Left lung (tissue), 14 donors: ENCODE measurements at places on chromosomes 1 and 21. TPM values are rescaled to one million over a fixed set of nuclear protein-coding genes. Genes with fewer than 3 reads are reported as not detected.

FMO1 gene
- total RNA-seq = 1.9 TPM

NLRP3 gene
- 2.0 TPM for total RNA-seq

ZBTB18 gene
- total RNA-seq = 20.6 TPM

SLAMF7 gene
- 16.9 TPM for total RNA-seq

DNA sequence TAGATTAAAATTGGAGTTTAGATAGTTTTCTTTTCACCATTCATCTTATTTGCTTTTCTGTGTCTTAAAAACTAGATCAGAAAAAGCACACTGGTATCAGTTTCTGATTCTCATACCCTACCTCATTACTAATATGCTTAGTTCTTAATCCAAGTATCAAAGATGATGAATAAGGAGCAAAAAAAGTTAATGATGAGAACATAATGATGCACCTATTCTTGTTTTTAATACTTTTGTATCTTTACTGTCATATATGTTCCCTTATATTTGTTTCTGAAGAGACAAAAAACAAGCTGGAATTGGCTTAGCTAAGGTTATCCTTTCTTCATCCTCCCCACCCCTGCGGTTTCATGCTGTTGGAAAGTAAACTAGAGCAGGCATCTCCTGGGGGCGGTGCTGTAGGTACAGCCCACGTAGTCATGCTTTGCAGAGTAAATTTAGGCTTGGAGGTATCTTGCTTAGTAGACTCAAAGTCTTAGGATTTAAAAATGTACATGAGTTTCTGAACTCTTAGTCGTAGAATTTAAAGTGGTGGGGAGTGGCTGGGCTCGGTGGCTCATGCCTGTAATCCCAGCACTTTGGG, 16.4 kb downstream of the CNIH4 start:
- H3K4me3 ChIP-seq = no peak overlapping the region
- no peak overlapping the region for H3K27ac ChIP-seq
- H3K36me3 ChIP-seq = no peaks in the 10 kb centered on the region

DNA sequence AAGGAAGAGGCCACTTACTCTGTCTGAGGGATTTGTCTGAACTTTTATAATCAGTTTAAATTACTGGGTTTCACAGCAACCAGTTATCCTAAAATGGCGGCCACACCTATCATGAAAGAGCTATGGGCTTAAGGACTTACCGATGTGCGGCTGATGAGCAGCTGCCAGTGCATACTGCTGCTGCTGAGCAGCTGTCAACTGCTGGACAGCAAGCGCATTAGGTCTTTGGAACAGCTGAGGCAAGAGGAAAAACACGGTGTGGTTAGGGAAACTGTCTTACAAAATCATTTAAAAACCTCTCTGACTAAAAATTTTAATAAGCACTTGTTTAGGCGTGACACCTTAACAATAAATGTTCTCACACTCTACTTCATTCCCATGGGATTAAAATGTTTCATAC, 72.6 kb upstream of the SDC3 start:
- H3K4me3 ChIP-seq = no peak overlapping the region
- peaks cover 34% of the 10 kb centered on the region for H3K36me3 ChIP-seq
- DNase-seq = no peak
- H3K27me3 ChIP-seq = no peaks in the 10 kb centered on the region
- no peak overlapping the region for H3K27ac ChIP-seq
- peaks cover 61% of the 10 kb centered on the region for H3K4me1 ChIP-seq

DNA sequence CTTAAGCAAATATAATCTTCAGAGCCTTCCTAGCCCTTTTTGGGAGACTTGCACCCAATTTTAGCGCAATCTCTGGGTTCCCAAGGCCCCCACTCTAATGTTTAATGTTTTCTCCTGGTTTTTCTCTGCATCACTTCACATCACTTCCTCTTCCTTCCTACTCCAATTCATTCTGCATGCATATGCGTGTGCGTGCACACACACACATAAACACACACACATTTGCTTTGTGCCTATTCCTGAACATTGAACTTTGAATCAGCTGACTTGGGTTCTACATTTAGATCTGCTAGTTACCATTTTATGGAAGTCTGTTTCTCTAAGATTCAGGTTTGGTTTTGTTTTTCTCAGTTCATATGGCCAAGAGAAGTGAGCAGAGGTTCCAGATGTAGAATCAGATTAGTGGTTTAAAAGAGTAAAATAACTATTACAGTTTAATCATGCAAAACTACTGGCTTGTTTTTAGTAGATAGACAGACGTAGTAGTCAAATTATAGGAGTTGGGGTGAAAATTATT, 7.4 kb upstream of the EDEM3 start:
- no peaks in the 10 kb centered on the region for H3K27me3 ChIP-seq
- H3K27ac ChIP-seq = no peak overlapping the region

DNA sequence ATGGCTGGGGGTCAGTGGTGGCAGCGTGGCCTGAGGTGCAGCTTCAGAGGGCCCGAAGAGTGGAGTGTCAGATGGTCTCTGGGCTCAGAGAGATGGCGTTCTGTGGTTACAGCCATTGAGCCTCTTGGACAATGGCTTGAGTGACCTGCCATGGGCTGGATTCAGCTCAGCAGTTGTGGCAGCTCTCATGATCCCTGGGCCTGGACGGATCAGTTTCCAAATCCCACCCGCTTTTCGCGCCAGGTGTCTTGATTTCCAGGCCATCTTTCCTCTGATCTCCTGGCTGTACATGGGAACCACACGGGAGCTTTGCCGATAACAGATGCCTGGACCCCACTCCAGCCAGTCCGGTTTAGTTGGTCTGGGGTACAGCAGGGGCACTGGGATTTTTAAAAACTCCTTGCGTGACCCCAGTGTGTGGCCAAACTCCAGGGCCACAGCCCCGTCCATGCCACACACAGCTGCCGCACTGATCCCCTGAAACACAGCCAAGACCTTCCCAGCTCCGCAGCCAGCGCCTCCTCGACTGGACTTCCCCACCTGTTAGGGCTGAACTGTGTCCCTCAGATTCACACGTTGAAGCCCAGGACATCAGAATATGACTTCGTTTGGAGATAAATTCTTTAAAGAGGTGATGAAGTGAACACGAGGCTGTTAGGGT, 67.9 kb downstream of the ATP5PO start:
- H3K27ac ChIP-seq = no peak overlapping the region
- H3K27me3 ChIP-seq = no peaks in the 10 kb centered on the region

GRCh38 chr1:111842411-111842810, 86.7 kb downstream of the DDX20 start:
- DNase-seq = no peak
- H3K4me3 ChIP-seq = no peak overlapping the region
- no peaks in the 10 kb centered on the region for H3K27me3 ChIP-seq
- no peaks in the 10 kb centered on the region for H3K36me3 ChIP-seq
- no peaks in the 10 kb centered on the region for H3K4me1 ChIP-seq

DNA sequence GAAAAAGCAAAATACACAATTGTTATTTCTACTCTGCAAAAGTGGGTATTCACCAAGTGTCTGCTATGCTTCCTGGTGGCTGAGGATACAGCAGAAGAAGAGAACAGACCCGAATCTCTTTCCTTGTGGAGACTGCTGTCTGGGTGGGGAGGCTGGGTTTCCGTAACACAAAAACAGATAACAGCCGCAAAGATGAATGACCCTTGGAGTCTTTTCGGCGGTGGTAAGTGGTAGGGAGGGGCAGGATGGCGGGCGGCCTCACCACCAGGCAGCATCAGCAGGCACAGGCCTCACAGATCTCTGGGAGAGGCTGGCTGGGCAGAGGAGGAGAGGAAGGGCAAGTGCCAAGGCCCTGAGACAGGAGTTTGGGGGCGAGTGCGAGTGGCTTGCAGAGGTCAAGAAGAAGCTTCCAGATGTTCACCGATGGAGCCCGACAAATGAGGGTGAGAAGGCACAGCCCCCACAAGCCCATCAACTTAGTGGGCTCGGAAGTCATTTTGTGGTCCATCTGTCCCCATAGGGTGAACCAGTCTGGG, 164.2 kb downstream of the RHOU start:
- H3K27ac ChIP-seq = no peak overlapping the region
- H3K4me3 ChIP-seq = no peak overlapping the region
- H3K36me3 ChIP-seq = no peaks in the 10 kb centered on the region
- H3K27me3 ChIP-seq = no peaks in the 10 kb centered on the region
- peaks cover 23% of the 10 kb centered on the region for H3K4me1 ChIP-seq

DNA sequence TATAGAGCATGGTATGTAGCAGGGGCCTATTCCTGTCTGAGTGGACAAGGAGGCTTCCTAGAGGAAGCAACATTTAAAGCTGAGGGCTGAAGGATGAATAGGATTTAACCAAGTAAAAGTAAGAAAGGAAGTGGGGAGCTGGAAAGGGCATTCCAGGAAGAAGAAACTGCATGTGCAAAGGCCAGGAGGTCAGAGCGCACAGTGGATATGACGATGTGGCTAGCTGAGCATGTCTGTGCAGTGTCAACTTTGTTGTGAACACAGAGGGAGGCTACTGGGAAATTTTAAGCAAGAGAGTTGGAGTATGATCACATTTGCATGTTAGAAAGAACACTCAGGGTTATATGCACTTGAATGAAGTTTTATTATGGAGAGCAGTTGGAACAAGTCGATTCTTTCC, 28.6 kb upstream of the JUN start:
- peak overlapping the region; percentile 97 for H3K27ac ChIP-seq
- H3K36me3 ChIP-seq = no peaks in the 10 kb centered on the region
- no peaks in the 10 kb centered on the region for H3K27me3 ChIP-seq
- H3K4me1 ChIP-seq = peaks cover 60% of the 10 kb centered on the region
- no peak for DNase-seq

DNA sequence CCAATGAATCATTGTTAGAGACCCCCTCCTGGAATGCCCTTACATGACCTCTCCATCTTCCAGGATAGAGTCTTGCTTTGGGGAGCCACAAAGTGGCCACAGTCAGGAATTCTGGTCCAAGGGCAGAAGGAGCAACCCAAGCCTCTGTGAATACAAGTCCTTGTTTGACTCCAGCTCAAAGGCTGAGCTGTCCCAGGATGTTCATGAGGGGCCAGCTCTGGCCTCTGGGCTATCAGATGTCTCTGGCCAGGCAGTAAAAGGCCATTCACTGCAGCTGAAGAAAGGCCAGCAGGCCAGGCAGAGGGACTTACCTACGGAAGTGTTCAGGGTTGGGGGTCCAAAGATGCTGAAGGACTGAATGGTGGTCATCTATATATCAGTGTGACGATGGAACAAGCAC, 98.3 kb upstream of the IPO9 start:
- H3K4me3 ChIP-seq = no peak overlapping the region
- no peaks in the 10 kb centered on the region for H3K36me3 ChIP-seq
- no peak overlapping the region for H3K27ac ChIP-seq
- H3K4me1 ChIP-seq = peaks cover 7% of the 10 kb centered on the region
- no peak for DNase-seq
- no peaks in the 10 kb centered on the region for H3K27me3 ChIP-seq

DNA sequence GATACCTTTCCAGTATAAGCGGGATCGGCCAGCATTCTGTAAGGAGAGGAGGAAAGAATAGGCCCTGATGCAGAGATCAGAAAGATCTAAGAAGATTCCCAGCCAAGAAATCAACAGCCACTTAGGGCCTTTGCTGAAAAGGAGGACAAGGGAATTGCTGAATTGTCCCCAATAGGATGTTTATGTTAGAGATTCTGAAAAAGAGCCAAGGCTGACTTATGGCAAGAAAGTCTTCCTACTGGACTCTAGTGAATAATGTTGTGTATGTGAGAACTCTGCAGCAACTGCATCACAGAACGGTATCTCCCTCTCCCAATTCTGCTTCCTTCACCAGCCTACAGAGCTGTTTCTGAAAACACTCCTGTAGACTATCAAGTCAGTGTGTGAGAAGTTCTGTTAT, 298.0 kb upstream of the CXADR start:
- no peak overlapping the region for H3K27ac ChIP-seq
- H3K36me3 ChIP-seq = no peaks in the 10 kb centered on the region
- no peaks in the 10 kb centered on the region for H3K4me1 ChIP-seq
- no peaks in the 10 kb centered on the region for H3K27me3 ChIP-seq

GRCh38 chr1:26996024-26996423, 2.5 kb downstream of the TRNP1 start:
- peak overlapping the region; percentile 62 for H3K4me3 ChIP-seq
- no peaks in the 10 kb centered on the region for H3K36me3 ChIP-seq
- H3K27me3 ChIP-seq = peaks cover 15% of the 10 kb centered on the region
- no peak overlapping the region for H3K27ac ChIP-seq
- H3K4me1 ChIP-seq = peaks cover 65% of the 10 kb centered on the region

GRCh38 chr21:36504067-36505058, 24.4 kb upstream of the CLDN14 start:
- DNase-seq = no peak
- H3K4me3 ChIP-seq = no peak overlapping the region
- no peaks in the 10 kb centered on the region for H3K4me1 ChIP-seq
- H3K27me3 ChIP-seq = no peaks in the 10 kb centered on the region
- H3K27ac ChIP-seq = no peak overlapping the region
- no peaks in the 10 kb centered on the region for H3K36me3 ChIP-seq

GRCh38 chr1:183989078-183989577, 48.4 kb downstream of the COLGALT2 start:
- no peak overlapping the region for H3K4me3 ChIP-seq
- H3K36me3 ChIP-seq = no peaks in the 10 kb centered on the region
- no peaks in the 10 kb centered on the region for H3K27me3 ChIP-seq
